ENCODE measurements at places on chromosomes 7 and 10.

DNA sequence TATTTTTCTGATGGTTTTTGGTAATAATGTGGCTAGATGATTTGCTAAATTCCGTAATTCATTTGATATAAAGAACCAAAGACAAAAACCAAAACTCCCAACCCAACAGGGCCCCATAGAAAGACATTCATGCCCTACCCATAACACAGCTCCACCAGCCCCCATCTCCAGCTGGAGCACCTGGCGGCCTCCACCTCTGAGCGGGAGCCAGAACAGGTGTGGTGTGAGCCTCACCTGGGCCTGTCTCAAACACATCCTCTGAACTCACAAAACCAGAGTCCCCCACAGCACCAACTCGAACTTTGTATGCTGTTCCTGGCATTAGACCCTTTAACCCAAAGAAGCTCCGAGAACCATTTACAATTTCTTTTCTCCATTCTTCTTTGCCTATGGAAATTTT lies 36.5 kb upstream of the LAMB4 start:
- no peak for DNase-seq

- DNase-seq = no peak
These were observed 14.0 kb upstream of the CDH23 start for GRCh38 chr10:71382757-71383156.

DNA sequence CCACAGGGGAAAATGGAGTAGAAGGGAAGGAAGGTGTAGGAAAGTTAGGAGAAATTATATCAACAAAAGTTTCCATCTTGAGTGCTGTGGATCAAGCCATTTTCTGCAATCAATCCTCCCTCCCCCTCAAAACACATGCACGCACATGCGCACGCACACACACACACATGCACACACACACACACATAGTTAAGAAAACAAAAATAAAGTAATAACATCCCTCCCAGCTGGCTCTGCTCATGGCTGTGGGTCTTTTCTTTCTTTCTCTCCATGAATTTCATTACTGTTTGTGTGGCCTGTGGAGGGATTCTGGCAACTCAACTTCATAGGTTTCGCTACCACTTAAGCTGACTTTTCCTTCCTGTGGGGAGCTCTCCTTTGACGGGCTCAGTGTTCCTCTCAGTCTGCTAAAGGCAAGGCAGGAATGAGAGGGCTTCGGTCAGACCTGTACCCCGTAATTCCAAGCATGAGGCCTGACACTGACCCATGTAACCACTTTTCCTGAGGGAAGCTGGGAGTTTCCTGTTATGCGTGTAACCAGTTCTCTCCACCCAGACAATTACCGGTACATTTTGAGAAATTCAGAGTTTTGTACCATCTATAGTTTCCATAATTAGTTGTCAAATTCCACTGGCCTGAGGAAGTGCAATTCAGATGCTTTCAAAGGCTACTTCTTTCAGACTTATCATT lies 79.8 kb downstream of the ZNF92 start:
- DNase-seq = no peak

GRCh38 chr10:33252794-33253203 lies 81.7 kb downstream of the NRP1 start:
- no peak for DNase-seq

DNA sequence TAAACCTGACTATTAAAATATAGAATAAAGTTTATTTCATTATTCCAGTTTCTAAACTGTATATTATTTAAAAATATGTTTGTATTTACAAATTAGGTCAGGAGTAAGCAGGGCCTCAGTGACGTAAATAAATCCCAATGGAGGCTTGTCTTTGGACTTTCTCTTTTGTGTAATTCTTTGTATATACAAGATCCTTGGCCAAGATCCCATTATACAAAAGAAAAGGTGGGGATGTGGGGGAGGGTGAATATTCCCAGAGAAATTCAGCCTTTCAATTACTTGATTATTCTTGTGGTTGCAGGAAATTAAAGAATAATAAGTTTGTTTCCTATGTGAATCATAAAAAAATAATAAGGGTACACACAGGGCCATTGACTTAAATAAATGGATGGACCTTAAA lies 178.7 kb upstream of the PRPS1L1 start:
- DNase-seq = no peak

DNA sequence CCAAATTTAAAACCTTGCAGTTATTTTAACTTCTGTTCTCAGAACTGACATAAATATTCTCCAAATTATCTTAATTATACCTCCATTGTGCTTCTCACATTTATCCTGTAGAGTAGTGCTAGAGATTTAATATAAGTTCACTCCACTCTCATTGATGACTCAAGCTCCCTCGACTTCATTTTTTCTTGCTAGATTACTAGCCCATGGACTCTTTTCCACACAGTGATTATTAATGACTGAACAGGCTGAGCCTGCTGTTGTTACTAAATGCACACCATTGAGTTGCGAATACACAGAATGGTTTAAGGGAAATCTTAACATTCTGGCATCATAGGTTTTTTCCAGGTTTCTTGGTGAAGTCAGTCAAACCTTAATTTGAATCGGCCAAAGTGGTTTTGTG lies 179.5 kb upstream of the AKR1E2 start:
- no peak for DNase-seq

Data from HuH-7 (cell line).